ENCODE measurements at places on chromosomes 6 and 20.

DNA sequence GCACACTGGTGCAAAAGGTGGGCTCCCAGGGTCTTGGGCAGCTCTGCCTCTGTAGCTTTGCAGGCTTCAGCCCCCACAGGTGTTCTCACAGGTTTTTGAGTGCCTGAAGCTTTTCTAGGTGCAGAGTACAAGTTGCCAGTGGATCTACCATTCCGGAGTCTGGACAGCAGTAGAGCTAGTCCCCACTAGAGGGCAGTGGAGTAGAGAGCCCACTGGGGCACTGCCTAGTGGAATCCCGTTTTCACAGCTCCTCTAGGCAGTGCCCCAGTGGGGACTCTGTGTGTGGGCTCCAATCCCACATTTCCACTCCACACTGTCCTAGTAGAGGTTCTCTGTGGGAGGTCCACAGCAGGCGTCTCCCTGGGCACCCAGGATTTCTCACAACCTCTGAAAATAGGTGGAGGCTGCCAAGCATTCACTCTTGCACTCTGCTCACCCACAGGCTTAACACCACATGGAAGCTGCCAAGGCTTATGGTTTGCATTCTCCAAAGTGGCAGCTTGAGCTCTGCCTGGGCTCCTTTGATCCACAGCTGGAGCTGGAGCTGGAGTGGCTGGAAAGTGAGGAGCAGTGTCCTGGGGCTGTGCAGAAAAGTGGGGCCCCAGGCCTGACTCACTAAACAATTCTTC, 86.3 kb upstream of the PROKR2 start:
- DNase-seq, result peak; percentile 34

- DNase-seq, result no peak
Observed at GRCh38 chr6:142697922-142698321, 247.1 kb downstream of the HIVEP2 start.

- DNase-seq, result no peak
Observed at GRCh38 chr20:36582322-36582721, 8.9 kb downstream of the TGIF2 start.

DNA sequence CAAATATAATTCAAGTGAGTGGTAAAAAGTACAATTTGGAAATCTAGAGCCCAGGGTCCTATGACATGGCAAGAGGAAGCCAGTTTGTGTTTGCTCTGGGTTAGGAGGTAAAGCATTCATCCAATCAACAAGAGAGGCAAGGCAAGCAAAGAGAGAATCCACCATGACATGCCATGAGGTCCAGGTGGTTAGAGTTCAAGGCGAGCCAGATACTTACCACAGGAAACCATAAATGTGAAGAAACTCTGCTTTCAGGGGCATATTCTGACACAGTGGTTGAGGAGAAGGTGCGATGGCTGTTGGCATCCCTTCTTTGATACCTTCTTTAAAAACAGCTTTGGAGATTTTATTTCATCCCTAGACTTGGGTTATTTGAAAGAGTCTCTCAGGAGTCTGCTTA, 193.8 kb upstream of the MAN1A1 start:
- no peak for DNase-seq

DNA sequence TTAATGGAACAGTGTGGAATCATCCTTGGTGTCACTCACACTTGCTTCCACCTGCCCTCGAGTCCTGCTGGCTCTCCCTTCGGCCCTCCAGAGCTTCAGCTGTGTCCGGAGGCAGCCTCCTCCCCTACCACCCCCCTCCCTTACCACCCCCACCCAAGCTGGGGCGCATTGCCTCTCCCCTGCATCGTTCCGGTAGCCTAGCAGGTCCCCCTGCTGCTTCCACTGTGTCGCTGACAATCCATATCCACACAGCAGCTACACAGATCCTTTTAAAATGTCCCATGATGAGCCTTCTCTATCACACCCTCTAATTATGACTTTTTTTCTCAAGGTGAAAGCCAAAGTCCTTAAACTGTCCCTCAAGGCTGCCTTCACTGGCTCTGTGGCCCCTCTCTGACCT, 117.6 kb downstream of the TIAM2 start:
- no peak for DNase-seq

DNA sequence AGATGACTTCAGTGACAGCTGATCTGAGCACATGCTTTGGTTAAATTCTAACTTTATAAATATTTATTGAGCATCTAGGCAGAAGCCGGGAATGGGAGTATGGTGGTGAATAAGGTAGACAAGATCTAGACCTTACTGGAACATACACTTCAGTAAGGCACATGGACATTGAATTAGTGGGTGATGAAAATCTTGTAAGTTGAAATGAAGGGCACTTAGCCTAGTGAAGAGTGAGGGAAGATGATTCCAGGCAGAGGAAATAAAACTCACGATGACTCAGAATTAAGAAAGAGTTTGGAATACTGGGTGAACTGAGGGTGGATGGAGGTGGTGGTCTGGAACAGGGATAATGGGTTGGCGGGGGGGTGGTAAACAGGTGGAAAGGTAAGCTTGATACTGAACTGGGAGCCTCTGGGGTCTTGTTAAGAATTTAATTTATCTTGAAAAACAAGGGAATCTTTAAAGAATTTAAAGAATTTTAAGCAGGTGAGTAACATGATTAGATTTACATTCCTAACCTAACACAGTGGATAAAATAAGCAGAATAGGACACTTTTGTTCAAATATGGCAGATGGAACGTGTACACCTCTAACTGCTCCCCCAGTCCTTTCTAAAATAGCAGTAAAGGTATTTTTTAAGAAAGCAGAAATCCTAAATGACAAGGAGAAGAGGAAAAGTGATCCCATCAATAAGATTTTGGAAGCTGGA, 75.2 kb upstream of the ARHGAP18 start:
- DNase-seq, result no peak

GRCh38 chr6:170174771-170175643, 115.9 kb downstream of the DLL1 start:
- no peak for DNase-seq

GRCh38 chr20:17077030-17077429, 149.8 kb upstream of the PCSK2 start:
- DNase-seq, result no peak

DNA sequence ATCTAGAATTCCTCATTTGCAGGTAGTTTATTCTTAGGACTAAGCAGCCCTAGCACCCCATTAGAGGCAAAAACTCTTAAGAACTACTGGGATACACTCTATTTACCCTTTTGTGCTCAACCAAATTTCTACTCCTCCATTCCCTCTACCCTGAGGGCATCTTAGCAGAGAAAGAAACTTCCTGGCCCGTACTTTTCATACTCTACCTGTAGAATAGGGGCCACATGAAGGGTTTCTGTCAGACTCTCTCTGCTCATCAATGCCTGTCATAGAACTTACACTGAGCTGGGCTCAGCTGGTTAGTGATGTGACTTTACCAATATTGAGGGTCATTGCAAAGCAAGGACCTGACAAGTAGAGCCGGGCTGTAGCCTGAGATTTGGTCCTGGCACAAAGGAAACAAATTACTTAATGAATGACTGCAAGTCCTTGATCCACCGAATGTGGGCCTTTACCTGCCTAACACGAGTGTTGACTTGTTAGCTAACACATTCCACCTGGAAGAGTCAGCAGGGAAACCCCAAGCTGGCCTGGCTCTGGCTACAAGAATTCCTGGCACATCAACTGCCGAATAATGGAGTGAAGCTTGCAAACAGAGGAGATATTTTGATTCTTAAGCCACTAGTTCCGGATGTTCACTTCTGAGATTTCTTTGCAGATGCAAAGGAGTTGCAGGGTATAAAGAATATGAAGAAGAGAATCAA, 280.5 kb upstream of the JAG1 start:
- peak; percentile 83 for DNase-seq

DNA sequence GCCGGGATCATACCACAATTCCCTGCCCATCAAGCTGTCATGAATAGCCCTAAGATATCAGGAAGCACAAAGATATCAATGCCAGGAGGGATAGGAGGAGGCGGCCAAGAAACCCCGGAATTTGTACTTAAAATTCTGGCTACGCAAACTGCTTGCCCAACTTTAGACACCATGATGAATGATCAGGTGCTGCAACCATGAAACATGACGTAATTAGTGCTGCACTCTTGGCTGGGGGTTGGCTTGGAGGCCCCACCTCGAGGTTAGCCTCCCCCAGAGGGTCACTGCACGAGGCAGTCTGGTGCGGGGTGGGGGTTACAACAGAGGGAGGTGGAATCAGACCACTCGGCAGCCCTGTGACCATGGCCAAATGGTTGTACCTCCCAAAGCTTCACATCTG, 8.9 kb downstream of the SIRPA start:
- DNase-seq, result no peak

DNA sequence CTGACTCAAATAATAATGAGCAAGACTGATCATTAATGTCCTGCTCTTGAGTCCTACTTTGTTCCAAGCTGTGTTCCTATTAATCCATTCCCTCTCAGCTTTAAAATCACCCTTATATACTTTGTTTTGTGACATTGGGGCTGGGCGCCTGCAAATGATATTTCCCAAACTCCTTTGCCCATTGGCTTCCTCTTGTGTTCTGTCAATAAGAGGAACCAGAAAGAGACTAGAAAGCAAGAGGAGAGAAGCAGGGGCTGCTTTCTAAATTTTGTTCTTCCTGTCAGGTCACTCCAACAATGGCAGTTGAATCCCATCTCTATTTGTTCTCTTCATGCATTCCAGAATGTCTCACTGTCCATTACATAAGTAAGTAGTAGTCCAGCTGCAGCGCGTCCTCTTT, 21.6 kb upstream of the TRIM27 start:
- DNase-seq, result no peak

DNA sequence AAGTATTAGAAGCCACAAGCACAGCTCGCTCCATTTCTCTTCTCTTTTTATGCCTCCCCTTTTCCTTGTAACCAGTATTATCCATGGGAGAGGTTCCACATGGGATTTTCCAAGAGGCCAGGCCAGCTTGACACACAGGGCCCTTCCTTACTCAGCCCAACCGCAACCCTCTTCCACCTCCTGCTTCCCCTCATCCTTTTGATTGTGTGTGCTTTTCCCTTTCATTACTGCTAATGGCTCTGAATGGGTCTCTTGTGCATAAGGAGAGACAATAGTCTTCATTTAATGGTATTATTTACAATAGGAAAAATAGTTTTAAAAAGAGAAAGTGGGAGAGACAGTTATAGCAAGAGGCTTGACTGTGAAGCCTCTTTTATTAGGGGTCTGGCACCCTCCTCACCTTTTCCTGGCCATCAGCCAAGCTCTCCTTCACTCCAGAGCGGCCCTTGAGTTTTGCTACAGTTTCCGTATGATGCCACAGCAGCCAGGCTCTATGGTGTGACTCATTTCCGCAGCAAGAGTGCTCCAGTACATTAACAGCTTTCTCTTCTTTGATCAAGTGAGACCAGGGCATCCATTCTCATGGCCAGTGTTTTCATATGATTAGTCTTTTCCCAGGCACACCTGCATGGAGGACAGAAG, 579.5 kb downstream of the TFAP2B start:
- DNase-seq, result no peak

GRCh38 chr6:53938810-53939209, 144.0 kb downstream of the LRRC1 start:
- no peak for DNase-seq

DNA sequence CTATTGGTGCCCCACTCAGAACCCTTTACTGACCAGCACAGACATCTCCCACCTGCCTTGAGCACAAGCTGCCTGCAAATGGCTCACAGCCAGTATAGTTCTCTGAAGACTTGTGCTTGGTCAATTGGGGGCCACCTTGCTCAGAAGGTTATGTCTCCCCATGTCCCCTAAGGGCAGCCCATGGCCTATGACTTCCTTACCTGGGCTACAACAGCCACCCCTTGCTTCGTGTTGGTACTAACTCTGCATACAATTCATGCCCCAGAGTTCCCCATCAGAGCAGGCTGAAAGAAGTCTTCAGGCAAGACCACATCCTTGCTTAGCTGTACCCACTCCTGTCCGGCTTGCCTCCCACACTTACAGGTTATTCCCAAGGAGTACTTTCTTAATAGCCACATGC, 57.4 kb downstream of the TOX2 start:
- no peak for DNase-seq

DNA sequence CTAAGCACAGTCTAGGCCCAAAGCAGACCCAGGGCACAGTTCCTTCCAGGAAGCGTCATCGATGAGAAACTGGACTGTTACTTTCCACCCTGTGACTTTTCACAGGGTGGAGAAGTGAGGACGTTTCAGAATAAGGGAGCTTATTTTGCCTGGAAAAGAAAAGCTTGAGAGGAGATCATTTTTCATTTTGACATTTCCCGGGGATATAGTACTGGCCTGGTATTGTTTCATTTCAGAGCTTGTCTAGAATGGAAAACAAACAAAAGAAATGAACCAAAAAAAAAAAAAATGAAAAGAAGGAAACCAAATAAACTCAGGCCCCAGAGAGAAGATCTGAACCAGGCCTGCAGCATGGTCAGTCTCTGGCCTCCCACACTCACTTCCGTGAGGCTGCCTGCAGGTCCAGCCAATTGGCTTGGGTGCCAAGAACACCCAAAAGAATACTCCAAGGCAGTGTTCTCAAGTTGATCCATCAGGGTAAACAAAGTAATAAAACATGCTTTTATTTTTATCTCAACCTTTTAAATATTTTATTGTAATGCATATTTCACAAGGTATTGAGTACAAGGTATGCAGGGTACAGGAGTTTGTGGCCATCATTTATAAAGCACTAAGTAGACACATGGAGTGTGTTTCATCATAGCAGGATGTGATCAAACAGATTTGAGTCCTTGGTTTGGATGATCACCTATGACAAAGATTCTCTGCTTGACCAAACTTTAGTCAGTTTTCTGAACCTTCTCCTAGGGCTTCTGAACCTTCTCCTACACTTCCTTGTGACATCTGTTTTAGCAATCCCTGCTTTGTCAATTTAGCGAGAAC, 176.9 kb upstream of the GGTLC1 start:
- no peak for DNase-seq

GRCh38 chr20:675033-675452, 559 bp downstream of the SCRT2 start:
- no peak for DNase-seq

- no peak for DNase-seq
Observed at GRCh38 chr6:135534773-135535380, 37.3 kb upstream of the AHI1 start.

DNA sequence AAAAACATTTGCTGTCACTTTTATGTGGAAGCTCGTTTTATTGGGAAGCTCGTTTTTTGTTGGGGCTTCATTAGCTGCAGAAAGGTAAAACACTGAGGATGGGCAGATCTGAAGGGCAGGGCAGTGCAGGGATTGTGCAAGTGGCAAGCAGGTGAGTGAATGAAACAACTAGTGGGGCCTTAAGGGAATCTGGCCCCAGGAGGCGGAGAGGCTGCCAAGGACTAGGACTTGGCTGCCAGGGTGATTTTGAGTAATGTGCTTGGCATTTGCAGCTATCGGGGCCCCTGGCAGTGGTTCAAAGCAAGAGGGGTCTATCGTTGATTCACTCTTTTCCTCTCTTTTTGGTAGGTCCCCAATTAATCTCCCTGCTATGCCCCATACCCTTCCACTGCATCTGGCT, 11.5 kb downstream of the IL22RA2 start:
- DNase-seq, result peak; percentile 30

Data from RWPE1 (cell line).